Kidney tubule cell (primary cell): ENCODE measurements at places on chromosomes 16 and 17.

DNA sequence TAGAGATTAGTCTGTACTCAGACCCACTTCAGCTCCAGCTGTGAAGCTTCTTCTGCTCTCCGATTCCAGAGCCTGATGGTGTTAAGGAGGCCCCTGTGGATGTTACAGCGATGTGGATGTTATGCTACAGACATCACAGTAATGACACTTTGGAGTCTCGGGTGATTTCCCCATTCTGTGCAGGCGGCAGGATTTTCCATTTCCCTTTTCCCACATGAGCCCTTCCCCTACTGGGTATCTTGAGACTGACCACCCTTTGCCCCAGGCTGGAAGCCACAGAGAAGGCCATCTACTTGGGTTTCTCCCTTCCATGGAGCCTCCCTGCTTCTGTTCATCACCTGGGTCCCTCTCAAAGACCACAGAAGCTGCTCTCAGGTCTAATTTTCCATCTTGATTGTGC, 78.3 kb downstream of the KCNJ12 start:
- DNase-seq, result no peak

GRCh38 chr16:49809062-49809461, 46.9 kb downstream of the ZNF423 start:
- no peak for DNase-seq

GRCh38 chr16:52398491-52398960, 148.4 kb downstream of the TOX3 start:
- DNase-seq, result no peak

GRCh38 chr16:3175157-3176093, 12.6 kb upstream of the OR1F1 start:
- DNase-seq, result peak; percentile 87

DNA sequence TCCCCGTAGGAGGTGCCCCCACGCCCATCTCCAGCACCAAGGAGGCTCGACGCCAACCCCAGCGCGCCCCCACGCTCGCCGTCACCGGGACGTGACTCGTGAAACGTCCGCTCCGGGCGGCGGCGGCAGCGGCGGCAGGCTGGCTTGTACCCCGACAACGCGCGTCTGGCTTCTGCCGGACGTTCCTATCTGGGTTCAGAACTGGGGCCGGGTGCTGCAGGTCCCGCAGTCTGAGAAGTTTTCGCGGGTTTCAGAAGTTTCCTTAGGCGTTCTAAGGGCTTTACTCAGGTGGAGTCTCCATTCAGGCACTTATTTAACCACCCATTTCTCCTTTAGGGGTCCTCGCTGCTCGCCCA, 672 bp upstream of the ALKBH5 start:
- peak; percentile 89 for DNase-seq

GRCh38 chr16:56549744-56550385, 15.0 kb upstream of the MT4 start:
- peak; percentile 53 for DNase-seq
